ENCODE measurements at places on chromosomes 12 and 14. TPM values are rescaled to one million over a fixed set of nuclear protein-coding genes. Genes with fewer than 3 reads are reported as not detected.

KRT3 gene
- not detected for total RNA-seq

B4GALNT3 gene
- not detected for total RNA-seq

TMEM119 gene
- under 0.01 TPM for total RNA-seq

ACSS3 gene
- 0.37 TPM for total RNA-seq
